Diencephalon (tissue), 1 donor: ENCODE measurements at places on chromosomes 6 and 20. TPM values are rescaled to one million over a fixed set of nuclear protein-coding genes. Genes with fewer than 3 reads are reported as not detected.

Gene AP5S1
- total RNA-seq = 8.1 TPM

Gene RIPOR3
- total RNA-seq = 2.3 TPM

Gene BMP7
- total RNA-seq = 23.3 TPM

Gene TNNC2
- not detected for total RNA-seq

Gene ARHGAP18
- 14.1 TPM for total RNA-seq

Gene ZBTB2
- 8.8 TPM for total RNA-seq

Gene CDH4
- 21.9 TPM for total RNA-seq

Gene NPBWR2
- total RNA-seq = not detected

Gene SRSF12
- total RNA-seq = 45.0 TPM

Gene KHDC1
- total RNA-seq = 7.8 TPM

Gene THBD
- 1.8 TPM for total RNA-seq

Gene AVP
- total RNA-seq = 51.9 TPM

Gene TCP11
- total RNA-seq = 0.23 TPM

Gene DEFB132
- not detected for total RNA-seq

Gene CLVS2
- 43.6 TPM for total RNA-seq

Gene SMLR1
- not detected for total RNA-seq

Gene GSTA2
- total RNA-seq = not detected

Gene HLA-DPB1
- total RNA-seq = 8.3 TPM

Gene CLIC5
- 6.9 TPM for total RNA-seq

Gene COL9A3
- 7.8 TPM for total RNA-seq

Gene EFCAB8
- total RNA-seq = not detected

Gene NCOA6
- total RNA-seq = 39.2 TPM

Gene CCR6
- total RNA-seq = not detected

Gene TDP2
- 33.4 TPM for total RNA-seq

Gene MPC1
- 59.3 TPM for total RNA-seq

Gene HSD17B8
- total RNA-seq = 2.5 TPM
